ENCODE measurements at places on chromosomes 2 and 18.
A peak's percentile ranks its signal among the peaks of the same experiment; 100 is the strongest.

GRCh38 chr2:40719414-40719813, 267.5 kb upstream of the SLC8A1 start:
- no peak for DNase-seq

- DNase-seq: no peak
Observed at GRCh38 chr2:54524226-54524991, 68.3 kb downstream of the SPTBN1 start.

GRCh38 chr2:217362710-217363109, 502.8 kb upstream of the TNP1 start:
- no peak for DNase-seq

DNA sequence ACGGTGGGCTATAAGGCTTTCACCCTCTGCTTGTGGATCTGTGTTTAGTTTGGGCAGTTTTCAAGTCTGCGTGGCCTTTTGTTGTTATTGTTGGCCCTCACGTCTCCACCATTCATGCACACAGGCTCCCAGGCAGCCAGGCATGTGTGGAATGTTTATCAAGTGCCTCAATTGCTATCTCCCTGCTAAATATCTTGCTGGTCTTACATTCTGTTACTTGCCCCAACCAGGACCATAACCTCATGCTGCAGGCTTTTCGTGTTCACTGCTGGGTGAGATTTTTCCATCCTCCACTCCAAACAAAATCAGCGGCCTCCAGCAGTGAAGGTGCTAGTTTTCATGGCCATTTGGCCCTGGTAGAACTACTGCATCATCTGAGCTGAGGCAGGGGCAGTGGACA, 63.0 kb upstream of the DSC1 start:
- DNase-seq: no peak

GRCh38 chr2:81462420-81462819, 1157.9 kb upstream of the LRRTM1 start:
- no peak for DNase-seq

DNA sequence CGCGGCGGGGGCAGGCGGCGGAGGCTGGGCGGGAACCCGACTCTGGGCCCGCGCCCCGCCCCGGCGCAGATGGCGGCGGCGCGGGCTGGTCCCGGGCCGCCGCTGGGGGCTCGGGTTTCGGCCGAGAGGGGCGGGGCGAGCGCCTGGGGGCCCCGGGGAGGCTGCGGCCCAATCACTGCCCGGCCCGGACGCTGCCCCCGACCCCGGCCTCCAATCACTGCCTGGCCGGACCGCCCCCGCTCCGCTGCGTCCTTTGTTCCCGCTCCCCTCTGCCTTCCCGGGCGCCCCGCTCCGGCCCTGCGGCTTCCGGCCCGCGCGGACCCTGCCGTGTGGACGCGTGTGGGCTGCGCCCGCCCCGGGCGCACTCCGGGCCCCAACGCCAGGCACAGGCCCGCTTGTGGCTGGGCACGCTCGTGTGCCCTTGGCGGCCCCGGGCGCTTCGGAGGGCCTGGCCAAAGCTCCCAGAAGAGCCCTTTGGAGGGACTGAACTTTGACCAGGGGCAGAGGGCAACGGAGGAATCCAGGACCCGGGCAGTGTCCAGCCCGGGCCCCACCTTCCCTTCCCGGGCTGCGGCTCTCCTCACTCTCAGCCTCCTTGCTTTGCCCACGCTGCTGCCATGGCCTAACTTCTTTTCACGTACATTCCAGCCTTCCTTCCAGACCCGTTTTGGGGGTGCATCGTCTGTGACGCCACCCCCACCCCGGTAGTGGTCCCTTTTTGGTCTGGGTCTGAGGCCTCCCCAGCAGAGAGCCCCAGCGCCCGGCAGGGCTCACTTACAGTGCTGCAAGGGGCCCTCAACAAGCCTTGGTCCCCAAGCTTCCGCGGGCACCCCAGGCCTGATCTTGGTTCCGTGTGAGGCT, 27.1 kb upstream of the PTMA start:
- peak; percentile 79 for DNase-seq

DNA sequence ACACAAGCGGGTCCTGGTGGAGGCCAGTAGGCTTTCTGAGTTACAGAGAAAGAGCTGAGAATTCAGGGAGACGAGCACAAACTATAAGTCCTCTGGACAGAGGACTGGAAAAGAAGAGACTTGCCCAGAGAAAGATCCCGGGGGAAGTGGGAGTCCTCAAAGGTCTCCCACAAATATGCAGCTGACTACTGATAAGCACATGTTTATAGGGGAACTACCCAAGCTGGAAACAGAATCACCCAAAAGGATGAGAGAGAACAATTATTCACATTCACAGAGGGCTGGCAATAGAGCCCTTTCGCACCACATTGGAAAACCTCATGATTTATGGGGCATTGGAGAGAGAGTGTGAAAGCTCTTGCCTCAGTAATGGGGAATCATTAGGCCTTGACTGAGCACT, 337.6 kb downstream of the IRS1 start:
- no peak for DNase-seq

DNA sequence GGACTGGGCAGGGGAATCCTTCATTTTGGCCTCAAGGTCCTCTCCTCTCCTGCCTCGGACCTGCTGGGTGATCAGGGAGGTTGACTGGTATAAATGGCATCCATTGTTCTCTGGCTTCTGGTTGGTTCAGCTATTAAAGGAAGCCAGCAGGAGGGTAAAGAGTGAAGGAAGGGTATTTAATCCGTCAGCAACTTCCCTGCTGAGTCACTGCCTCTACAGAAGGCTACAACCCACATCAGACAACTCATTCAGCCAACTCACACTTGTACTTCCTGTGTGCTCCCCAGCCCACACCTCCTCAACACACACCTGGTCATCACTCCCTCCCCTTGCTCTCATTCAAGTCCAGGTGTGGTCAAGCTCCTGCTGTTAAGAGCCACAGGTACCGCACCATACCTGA, 68.3 kb upstream of the MRPS9 start:
- DNase-seq: no peak

DNA sequence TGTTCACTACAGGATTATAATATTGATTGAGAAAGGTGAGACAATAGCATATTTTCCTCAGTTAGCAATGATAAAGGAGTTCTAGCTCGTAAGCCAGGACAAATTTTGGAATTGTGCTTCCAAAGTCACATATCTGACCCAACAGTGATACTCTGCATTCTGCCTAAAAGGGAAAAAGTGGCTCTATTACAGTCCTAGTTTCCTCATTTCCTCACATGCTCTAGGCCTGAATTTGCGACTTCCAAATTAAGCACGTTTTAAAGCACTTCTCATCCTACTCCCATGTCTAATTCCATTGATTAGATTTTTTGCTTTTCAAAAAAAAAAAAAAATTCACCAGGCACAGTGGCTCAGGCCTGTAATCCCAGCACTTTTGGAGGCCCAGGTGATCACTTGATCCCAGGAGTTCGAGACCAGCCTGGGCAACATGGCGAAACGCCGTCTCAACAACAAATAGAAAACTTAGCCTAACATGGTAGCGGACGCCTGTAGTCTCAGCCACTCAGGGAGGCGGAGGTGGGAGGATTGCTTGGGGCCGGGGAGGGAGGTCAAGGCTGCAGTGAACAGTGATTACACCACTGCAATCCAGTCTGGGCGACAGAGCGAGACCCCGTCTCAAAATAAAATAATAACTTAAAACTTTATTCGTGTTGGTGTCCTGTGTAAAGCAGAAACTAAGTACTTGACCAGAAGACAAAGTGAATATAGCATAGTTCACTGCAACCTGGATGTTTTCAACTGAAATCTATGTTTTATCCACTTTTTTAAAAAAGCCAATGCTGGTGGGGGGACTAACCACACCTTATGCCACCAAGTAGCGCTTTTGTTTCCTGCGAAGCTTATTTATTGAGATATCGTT, 1.5 kb downstream of the ESCO1 start:
- peak; percentile 17 for DNase-seq

DNA sequence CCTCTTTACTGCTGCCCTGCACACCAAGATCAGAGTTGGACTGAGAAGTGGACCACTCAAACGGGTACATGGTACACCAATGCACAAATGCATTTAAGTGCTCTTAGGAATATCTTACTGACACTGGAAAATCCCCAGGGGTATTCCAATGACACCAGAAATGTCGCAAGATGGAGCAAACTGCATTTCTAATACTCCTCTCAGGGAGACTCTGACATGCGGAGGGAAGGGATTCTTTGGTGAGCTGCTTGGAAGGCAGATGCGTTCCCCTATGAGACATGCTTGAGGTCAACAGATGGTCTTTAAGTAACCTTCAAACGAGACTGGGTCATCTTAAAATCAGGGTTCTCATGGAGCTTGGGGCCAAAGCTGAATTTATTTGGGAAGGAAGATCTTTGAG, 521.8 kb upstream of the TCF4 start:
- DNase-seq: no peak

DNA sequence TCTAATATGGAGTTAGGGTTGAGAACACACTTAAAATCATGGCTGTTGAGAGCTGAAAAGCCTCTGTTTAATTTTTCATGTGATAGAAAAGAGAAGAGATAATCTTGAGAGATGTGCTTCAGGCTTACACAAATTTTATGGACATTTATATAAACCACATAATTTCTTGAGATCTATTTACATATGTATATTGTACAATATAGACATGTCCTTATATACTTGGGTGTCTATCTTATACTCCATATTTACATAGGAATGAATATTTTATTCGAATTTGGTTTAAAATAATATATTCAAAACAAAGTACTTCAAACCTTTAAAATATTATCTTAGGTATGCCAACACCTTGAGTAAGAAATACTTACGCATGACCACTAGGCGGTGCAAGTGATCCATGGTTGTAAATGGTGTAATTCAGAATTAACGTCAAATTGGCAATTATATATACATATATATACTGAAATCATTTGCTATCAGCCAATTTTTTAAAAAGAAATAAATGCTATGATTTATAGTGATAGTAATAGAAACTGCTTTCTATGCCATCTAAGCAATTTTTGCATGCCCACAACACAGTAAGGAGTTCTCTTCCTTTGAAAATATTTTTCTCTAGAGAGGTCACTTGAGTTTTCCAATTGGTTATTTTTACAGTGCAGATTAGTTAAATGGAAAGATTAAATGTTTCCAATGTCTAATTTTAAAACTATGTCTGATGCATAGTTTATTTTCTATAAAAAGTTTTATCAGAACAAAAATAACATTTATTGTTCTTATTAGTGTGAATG, 37.6 kb upstream of the SPAG16 start:
- DNase-seq: no peak

- no peak for DNase-seq
Observed at GRCh38 chr18:23504720-23505119, 1.4 kb downstream of the RMC1 start.

- no peak for DNase-seq
Observed at GRCh38 chr18:24404591-24404990, 7.0 kb upstream of the OSBPL1A start.

DNA sequence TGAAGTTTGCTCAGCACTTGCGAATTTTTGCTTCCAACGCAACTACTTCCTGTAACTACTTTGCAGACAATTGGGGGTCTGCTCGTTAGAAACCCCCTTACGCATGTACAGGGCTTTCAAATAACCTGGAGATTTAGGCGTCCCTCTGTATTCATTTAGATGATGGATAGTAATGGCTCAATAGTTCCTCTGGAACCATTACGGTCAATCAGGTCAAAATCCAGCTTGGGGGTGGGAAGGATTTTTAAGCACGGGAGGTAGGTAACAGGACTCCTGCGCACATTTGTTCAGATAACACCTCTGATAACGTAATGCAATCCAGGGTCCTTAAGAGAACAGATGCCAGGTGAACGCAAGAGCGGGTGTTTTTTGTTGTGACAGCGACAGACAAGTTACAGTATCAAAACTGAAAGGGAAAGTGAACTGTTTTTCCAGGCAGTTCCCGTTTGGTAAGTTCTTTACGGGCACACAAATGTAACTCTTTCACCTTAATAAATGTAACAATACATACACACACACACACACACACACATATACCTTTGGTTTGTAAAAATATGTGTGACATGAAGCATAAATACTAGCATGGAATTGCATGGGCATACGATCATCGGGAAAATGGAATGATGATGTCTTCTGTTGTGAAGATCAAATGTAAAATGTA, 3.8 kb upstream of the OSR1 start:
- no peak for DNase-seq
